ENCODE measurements at places on chromosomes 7 and 10.
A peak's percentile ranks its signal among the peaks of the same experiment; 100 is the strongest.

DNA sequence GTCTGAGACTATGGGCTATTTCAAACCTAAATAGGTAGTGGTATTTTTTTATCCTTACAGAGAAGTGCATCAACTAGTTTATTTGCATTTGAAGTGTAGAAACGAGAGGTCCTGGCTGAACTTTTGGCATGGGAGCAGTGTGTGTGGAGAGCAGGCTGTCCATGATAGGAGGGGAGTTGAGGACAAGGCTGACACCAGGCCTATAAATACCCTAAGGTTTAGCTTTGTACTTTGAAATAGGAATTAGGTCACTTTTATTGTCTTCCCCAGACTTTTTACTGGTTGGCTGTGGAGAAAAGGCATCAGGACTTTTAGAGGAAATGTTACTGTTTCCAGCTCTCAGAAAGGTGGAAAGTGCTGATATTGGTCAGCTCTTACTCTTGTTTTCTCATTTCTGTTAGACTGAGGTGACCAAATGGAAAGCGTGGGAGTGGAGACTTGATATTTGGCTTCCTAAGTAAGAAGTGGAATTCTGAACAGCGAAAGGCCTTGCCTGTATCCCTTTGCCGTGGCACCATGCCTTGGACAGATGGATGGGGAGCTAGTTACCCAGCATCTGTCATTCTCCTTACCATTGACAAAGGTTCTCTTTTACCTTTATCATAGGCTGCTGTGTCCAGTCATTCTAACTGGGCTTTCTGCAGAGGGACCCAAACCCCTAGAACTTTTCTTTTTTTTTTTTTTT, 46.0 kb downstream of the GBF1 start:
- DNase-seq: no peak

- no peak for DNase-seq
Observed at GRCh38 chr10:124904796-124905195, 37.1 kb upstream of the ZRANB1 start.

DNA sequence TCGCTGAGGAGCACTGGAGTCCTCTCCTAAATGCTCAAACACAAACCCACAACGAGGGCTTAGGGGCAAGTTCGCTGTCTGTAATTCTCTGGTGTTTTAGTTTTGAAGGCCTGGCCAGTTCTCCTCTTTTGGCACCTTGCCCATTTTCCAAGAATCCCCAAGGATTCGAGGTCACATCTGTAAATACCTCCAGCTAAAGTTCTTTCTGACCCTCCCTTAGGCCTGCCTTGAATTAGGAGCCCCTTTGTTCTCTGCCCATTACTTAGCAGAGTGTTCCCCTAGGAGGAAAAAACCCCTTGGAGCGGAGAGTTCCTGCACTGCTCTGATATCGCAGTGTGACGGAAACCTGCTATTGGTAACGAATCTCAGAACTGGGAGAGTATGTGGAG, 743 bp upstream of the PYROXD2 start:
- no peak for DNase-seq

GRCh38 chr7:47779341-47779771, 168.9 kb downstream of the PKD1L1 start:
- no peak for DNase-seq

DNA sequence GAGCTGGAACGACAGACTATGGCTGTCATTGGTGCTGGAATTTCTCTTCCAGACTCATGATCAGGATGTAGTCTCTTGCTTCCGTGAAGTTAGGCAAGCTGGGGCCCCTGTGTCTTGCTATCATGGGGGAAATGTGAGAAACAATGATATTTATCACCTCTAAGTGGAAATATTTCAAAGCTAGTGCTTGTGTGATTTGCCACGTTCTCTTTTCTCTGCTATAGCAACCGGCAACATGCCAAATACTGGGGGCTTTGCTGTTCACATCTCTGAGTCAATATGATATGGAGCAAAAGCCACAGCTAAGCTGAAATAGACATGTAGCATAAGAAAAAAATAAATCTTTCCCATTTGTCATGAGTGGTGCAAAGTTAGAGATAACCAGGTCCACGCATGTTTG, 668.2 kb upstream of the IGFBP3 start:
- DNase-seq: no peak

DNA sequence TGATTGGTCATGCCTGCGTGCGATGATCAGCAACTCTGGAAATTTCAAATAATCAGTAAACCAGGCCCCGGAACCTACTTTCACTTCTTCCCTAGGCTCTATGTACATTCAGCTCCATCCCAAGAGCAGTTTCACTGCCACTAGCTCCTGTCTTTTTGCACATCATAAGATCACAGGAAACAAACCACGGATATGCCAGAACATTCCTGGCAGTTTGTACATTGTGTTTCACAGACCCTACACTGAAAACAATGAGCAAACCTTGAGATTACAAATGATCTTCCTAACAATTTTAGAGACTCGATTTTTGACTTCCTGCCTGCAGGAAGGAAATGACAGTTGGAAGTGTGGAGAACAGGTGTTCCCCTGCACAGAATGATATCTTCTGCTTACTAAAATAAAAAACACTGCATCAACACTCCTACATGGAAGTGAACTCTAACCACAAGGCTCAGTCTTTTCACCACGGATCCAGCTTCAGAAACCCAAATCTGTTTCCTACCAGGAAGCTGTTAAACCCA, 7.6 kb upstream of the TMEM236 start:
- DNase-seq: peak; percentile 38

DNA sequence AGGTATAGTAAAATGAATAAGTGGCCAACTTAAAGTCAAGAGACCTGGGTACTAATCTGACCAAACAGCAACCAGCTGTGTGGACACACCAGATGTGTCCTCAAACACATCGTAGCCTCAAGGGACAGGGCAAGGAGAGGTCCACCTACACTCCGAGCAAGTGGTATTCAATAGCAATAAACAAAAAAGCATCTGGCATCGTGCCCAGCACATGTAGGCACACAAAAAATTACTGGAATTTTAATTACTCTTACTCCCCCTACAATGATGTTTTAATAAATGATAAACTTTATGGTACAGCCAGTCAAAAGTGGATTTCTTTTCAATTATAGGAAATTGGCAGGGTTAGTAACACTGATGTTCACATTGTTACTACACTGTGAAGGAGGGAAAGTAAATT, 3.5 kb upstream of the RGS10 start:
- no peak for DNase-seq

- no peak for DNase-seq
Observed at GRCh38 chr7:130887182-130887956, 153.4 kb upstream of the KLF14 start.

DNA sequence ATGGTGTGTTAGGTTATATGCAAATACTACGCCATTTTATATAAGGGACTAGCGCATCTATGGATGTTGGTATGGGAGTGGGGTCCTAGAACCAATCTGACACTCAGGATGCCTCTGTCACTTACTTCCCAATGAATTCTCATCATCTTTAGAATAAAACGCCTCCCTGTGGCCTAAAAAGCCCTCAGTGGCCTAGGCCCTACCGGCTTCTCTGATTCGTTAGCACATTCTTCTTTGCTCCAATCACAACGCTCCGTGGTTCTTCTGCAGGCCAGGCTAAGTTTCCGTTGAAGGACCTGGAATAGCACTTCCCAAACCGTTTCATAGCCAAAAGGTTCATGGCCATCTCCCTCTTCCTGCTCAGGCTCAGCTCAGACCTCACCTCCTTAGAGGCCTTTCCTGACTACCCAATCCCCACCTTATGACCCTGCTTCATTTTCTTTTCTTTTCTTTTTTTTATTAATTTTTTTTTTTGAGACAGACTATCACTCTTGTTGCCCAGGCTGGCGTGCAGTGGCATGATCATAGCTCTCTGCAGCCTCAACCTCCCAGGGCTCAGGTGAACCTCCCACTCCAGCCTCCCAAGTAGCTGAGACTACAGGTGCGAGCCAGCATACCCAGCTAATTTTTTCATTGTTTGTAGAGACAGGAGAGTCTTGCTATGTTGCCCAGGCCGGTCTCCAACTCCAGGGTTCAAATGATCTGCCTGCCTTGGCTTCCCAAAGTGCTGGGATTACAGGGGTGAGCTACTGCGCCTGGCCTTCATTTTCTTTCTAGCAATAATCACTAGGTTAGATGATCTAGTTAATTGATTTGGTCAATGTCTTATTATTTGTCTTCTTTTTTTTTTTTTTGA, 24.5 kb upstream of the YWHAG start:
- peak; percentile 31 for DNase-seq

DNA sequence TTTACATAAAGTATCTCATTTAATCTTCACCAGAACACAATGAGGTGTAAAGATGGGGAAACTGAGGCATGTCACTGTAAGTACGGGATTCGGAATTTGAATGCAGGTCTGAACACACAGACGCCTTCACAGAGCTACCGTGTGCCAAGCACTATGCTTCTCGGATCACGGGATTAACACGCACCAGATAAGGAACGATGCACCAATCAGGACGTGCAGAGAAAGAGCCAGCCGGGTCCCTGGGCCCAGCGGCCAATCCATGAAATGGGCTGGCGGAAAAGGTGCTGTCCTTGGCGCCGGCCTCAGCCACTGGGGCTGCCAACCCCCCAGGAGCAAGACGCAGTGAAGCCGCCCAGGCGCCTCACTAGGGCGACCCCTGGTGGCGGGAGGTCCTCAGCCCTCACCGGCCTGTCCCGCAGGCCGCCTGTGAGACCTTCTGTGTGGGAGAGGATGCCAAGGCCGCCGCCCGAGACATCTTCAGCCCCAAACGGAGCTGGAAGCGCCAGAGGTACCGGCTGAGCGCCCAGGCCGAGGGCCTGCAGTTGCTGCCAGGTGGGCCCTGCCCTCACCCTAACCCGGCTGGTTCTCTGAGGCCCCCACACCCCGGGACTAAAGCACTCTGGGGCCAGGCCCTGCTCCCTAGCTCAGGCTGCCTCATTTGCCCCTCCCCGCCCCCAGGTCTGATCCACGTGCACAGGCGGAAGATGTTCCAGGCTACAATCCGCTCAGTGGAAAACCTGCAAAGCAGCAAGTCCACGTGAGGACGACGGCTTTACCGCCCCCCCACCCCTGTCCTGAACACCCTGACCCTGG, 15.6 kb downstream of the ATG9B start:
- peak; percentile 57 for DNase-seq

DNA sequence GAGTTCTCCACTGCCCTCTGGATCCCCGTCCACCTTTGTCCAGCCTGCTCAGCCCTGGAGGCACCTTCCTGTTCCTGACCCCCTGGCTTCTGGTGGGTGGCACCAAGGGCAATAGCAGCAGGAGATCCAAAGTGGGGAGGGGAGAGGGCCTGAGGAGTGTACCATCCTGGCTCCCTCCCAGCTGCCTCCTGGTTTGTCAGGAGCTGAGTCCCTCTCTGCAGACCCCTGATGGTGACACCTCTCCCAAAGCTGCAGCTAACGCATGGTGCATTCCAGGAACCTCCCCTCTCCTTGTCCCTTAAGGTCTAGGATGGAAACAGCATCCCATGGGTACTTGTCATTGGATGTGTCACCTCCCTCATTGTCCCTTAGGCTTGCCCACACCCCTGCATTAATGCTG, 39.6 kb downstream of the VSTM4 start:
- DNase-seq: no peak

- no peak for DNase-seq
Observed at GRCh38 chr10:15859509-15859905, 800 bp downstream of the MINDY3 start.

- no peak for DNase-seq
Observed at GRCh38 chr7:150736864-150737263, 354 bp upstream of the GIMAP5 start.

DNA sequence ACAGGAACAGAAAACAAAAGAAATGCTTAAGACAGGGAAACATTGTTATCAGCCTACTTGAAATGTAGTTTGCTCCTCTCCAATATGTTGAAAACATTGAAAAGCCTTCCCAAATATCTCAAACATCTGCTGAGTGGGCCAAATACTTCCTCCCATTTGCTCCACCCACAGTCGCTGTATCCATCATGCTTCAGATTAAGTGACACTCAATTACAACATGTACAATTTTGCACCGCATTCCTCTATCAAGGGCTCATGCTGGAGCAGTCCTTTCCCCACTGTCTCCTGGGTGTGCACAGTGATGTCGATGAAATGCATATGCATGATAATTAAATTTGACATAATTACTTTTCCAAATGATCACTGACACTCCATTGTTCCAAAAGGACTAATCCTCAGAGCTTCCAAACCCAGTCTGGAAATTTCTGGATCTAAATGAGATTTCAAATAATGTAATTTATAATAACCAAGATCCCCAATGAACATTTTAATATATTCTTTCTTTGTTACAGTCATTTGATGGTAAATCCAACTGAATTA, 604.6 kb downstream of the GRID1 start:
- no peak for DNase-seq

DNA sequence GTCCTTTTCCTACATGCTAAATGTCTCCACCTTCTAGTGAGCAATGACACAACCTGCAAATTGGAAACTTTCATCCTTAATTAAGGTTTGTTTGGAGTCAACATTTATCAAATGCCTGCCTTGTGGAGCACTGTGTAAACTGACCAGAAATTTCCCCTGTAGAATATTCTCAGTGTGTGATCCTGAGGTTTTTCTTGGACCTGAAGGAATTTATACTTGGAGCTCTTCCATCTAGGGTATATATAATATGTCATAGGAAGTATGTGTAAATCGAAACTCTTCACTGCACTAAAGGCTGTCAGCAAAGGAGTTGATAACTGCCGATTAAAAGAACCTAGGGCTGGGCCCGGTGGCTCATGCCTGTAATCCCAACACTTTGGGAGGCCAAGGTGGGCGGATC, 152.4 kb downstream of the NSUN6 start:
- DNase-seq: no peak

GRCh38 chr7:49172639-49173038, 248.3 kb downstream of the CDC14C start:
- DNase-seq: no peak

DNA sequence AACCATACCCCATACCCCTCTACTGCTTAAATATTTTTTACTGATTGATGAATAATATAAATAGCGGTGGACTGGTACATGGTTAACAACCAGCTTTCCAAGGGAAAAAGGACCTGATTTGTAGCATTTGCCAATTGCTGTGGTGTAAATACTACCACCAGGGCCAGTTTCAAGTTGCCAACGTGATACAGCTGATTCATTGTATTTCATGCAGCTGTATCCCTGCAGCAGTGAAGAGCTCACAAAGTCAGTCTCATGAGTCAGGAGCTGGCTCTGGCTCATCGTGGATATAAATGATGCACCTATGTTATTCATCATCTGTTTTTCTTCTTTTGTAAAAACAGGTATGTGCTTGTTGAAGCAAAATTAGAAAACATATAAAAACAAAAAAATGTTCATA, 15.2 kb downstream of the CALML5 start:
- DNase-seq: no peak

- no peak for DNase-seq
Observed at GRCh38 chr10:129381741-129382140, 85.3 kb upstream of the MGMT start.

DNA sequence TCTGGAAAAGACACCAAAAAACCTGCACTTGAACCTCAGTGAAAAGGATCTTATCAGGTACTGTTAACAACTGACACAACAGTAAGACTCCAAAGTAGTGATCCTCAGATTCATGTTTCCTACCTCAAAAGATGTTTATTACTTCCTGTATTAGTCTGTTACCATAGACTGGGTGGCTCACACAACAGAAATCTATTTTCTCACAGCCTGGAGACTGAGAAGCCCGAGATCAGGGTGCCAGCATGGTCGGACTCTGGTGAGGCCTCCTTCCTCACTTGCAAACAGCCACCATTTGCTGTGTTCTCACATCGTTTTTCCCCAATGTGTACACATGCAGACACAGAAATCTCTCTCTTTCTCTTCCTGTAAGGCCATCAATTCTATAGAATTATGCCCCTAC, 154.0 kb upstream of the THSD7A start:
- DNase-seq: no peak

GRCh38 chr10:126439942-126440341, 51.7 kb upstream of the ADAM12 start:
- DNase-seq: no peak

- no peak for DNase-seq
Observed at GRCh38 chr10:96588616-96589419, 2.0 kb upstream of the TM9SF3 start.

GRCh38 chr7:145169908-145170307, 334.1 kb upstream of the TPK1 start:
- DNase-seq: no peak

All from inflammatory macrophage (primary cell).